ENCODE measurements at places on chromosomes 2 and 18.

DNA sequence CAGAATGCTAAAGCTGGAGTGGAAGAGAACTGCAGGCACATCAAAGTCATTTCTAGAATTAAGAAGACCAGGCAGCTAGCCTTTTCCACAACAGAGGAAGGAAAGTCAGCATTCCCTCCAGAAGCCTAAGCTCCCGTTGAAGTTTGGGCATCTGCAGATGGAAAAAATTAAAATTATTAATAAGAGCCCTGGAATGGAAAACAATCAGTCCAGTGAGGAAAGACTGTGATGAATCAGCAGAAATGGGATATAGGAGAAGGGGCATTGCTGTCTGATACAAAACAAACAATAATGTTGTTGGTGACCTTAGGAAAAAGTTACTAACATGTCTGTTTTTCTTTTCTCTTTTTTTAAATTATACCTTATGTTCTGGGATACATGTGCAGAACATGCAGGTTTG, 450.7 kb upstream of the SLC14A2 start:
- DNase-seq = no peak

DNA sequence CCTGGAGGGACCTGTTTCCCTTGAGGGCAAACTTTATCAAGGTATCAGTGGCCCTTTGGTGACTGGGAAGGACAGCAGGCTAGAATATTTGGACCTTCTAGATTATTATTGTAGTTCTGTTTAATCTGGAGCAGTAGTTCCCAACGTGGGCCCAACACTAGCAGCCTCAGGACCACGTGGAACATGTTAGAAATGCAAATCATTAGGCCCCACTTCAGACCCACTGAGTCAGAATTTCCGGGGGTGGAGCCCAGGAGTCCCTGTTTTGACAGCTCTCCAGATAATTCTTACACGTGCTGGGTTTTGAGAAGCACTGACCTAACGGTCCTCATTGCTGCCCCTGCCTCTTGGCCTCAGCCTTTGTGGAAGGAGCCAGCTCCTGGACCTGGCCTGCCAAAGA, 25.5 kb upstream of the DYNC2LI1 start:
- DNase-seq = peak; percentile 44

GRCh38 chr2:233273120-233273519, 21.6 kb downstream of the ATG16L1 start:
- no peak for DNase-seq

DNA sequence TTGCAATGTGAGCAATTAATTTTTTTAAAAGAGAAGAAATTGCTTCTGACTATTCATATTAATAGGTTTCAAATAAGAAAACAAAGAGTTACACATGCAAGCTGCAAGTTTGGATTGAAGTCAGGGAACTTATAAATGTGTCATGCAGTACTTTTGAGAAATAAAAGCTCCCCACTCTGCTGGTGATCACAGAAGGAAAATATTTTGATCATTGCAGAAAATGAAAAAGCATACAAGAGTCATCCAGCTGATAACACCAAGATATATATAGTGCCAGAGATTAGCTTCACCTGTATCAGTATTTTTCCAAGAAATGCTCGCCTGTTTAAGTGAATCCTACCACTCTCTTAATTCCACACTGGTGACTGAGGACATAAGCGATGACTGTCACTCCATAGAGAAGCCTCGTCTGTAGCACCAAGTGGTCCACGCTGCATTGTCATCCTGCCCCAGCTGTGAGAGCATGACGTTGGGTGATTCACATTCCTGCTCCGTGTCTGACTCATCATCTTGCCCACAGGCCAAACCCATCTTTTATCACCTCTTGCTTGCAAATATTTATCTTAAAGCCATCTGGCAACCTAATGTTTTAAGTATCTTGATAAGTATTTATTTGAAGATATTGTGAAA, 178.0 kb downstream of the ASXL3 start:
- DNase-seq = no peak

- no peak for DNase-seq
These were observed 53.3 kb upstream of the NARS1 start for GRCh38 chr18:57674891-57675290.

- no peak for DNase-seq
These were observed 95.7 kb downstream of the NEDD4L start for GRCh38 chr18:58139459-58140386.

- DNase-seq = no peak
These were observed 13.7 kb downstream of the HES6 start for GRCh38 chr2:238225911-238226697.

DNA sequence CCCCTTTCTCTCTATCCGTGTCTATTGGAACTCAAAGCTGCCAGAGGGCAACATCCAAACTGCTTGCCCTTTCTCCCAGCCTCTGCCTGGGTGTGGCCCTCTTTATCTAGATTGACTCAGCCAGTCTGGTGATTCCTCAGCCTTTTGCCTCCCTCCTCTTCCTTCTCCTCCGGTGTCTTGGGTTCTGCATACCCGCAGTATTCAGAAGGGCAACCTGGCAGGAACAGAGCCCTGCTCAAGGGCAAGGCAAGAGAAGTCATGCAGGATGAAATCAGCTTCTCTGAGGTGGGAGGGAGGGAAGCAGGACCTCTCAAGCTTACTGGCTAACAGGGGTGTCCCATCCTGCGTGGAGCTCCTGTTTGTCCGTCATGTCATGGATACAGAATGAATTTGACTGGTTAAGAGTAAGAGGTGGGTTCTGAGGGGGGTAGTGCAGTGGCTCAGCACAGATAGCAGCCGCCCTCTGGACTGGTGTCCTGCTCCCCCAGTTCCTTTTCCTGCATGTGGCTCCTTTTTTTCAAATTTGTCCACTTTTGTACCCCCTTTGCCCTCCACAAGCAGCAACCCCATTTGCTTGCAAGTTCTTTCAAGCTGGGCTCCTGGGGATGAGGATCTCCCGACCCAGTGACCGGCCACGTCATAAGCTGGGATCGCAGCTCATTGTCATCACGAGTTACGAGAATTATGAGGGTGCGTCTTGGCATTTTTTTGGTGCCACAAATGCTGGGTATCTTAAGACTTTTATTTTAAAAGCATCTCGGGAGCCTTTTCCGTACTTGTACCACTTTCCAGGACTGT, 154.1 kb downstream of the FHOD3 start:
- DNase-seq = no peak

- no peak for DNase-seq
These were observed 405.8 kb upstream of the SLC39A10 start for GRCh38 chr2:195251214-195251613.

DNA sequence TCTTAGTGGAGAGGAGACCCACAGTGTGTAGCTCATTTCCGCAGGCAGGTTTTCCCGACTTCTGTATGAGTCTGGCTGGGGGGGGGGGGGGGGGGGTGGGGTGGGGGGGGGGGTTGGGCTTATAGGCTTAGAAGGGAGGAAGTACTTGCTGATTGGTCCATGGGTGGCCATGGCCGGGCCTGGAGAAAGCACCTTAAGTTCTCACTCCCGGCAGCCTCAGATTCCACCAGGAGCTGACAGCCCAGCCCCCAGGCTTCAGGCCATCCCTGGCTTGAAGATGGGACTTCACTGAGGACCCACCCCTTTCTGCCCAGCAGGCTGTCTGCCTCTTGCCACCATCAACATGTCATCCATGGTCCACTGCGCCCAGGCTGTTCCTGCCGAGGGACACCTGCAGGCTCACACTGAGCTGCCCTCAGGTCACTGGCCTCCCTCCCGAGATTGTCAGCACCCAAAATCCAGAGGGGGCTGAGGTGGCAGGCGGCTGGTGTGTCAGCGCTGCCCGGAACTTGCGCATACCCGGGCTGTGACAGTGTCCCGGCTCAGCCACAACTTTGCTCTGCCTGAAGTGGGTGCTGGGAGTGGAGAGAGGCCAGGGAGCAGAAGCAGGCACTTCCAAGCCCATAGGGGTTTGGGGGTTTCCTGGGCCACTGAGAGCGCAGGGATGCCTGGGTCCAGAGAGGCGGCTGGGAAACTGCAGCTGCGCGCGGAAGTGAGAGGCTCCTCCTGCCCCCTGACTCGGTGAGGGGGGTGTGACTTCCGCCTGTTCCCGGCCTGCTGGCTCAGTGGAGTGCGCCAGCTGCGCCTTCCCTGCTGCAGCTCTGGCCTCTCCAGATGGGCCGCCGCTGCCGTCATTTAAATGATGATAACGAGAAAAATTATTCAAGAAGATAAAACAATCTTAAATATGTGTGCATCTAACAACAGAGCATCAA, 256.1 kb downstream of the RPRM start:
- DNase-seq = no peak

GRCh38 chr2:39991298-39991697, 212.2 kb upstream of the THUMPD2 start:
- DNase-seq = no peak

- DNase-seq = no peak
These were observed 789.4 kb upstream of the PIK3C3 start for GRCh38 chr18:41165625-41166024.

DNA sequence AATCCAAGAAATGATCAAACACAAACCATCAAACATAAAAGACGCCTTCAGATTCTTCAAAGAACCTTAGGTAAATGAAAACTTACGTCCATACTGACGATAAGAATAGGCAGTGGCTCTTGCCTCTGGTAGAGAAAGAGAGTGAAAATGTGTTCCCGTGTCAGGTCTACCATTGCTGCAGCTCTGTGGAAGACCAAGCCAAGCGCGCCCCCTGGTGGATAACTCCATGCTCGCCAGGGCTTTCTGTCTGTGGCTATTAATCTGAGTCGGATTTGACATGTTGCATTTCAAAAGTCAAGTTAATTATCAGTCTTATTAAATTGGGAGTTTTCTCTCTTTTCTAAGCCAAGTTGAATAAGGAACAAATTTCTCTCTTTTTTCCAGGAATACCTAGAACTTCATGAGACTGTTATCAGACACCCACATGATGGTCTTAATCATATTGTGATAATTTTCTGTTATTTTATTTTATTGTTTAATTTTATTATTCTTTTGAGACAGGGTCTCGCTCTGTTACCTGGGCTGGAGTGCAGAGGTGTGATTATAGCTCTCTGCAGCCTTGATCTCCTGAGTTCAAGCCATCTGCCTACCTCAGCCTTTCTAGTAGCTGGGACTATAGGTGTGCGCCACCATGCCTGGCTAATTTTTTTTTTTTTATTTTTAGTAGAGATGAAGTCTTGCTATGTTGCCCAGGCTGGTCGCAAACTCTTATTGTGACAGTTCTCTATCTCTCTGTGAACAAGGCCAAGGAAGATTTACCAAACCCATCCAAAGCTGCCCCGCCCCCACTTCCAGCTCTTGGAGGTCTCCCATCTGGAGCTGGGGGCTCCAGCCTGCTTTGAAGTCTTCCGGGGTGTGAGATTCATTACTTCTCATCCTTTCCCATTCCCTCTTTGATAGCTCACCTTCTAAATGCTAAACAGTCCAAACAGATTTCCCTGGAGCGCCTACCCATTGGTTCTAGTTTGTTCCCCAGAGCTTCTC, 15.8 kb upstream of the ZAP70 start:
- DNase-seq = peak; percentile 88

GRCh38 chr2:8677646-8678592, 3.9 kb upstream of the ID2 start:
- no peak for DNase-seq

GRCh38 chr2:157459486-157459885, 15.6 kb upstream of the CYTIP start:
- no peak for DNase-seq

DNA sequence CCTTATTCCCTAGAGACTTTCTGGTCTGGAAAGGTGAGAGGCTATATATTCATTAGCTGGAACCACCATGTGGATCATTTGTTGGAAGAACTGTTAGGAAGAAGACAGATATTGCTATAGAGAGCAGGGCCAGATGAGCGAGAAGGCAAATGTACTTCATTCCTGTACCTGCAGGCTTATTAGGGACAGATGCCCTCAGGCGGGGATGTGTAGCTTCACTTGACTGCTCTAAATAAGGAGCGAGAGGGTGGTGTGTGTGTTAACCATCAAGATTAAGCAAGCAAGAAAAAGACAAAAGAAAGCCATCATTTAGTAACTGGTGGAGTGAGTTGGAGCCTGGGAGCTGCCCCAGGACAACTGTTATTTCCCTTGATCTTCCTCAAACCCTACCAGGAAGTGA, 36.4 kb downstream of the NEDD4L start:
- DNase-seq = no peak

DNA sequence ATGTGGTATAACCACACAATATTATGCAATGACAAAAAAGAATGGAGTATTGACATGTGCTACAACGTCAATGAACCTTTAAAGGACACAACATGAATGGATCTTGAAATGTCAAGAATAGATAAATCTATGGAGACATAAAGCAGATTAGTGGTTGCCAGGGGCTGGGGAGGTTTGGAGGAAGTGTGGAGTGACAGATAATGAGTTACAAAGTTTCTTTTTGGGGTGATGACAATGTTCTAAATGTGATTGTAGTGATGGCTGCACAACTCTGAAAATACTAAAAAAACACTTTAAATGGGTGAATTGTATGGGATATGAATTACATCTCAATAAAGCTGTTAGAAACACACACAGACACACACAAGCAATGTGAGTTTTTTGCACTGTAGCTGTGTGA, 37.4 kb upstream of the C1D start:
- DNase-seq = no peak

DNA sequence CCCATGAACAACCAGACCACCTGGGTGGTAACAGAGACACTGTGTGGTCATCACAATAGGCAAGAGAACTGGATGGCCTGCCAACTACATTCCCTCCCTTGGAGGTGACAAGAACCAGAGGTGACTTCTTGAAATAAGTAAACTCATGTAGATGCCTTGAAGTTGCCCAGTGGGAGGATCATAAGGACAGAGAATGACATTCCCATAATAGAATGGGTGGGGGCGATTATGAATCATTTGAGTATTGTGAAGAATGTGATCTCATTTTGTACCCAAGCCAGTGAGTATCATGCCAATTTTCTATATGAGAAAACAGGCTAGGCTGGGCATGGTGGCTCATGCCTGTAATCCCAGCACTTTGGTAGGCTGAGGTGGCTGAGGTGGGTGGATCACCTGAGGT, 211.4 kb upstream of the GYPC start:
- no peak for DNase-seq

DNA sequence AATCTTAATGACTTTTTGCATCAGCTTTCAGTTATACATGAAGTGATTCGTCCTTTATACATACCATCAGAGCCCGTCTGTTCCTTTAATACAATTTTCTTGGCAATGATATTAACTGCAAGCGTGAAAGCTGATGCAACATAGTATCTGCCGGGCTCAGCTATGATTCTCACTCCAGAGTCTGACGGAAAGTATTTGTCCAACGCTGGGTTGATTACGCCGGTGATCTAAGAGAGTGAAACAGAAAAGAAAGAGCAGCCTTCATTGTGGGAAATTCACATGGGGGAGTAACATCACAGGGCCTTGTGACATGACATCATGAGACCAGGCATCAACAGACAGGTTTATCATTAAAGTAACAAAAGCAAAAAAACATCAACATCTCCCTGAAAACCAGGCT, 6.2 kb downstream of the ODC1 start:
- no peak for DNase-seq

- DNase-seq = no peak
These were observed 70.3 kb upstream of the COL5A2 start for GRCh38 chr2:189249901-189250300.

DNA sequence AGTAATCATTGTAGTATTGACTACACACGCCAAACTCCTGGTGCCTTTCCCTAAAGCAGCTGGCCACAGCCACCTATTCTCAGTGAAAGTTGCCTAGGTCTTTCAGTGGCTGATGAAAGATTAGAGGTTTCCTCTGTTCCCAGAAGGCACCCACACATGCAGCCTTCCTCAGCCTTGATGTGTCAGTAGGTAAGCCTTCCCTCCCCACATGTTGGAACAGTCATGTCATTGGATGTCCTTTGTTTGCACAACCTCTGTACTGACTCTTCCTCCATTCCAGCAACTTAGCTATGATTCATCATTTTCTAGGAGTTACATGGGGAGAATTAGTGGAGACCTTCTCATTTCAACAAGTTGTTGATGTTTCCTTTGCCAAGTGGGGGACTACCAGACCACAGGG, 630.8 kb upstream of the SLC39A10 start:
- no peak for DNase-seq
